ENCODE measurements at places on chromosomes 4 and X.

- H3K27ac ChIP-seq = no peak overlapping the region
- no peaks in the 10 kb centered on the region for H3K4me1 ChIP-seq
- H3K36me3 ChIP-seq = no peaks in the 10 kb centered on the region
- no peak overlapping the region for H3K4me3 ChIP-seq
- no peaks in the 10 kb centered on the region for H3K27me3 ChIP-seq
Measured at GRCh38 chr4:161926033-161926828, 237.6 kb downstream of the FSTL5 start.

DNA sequence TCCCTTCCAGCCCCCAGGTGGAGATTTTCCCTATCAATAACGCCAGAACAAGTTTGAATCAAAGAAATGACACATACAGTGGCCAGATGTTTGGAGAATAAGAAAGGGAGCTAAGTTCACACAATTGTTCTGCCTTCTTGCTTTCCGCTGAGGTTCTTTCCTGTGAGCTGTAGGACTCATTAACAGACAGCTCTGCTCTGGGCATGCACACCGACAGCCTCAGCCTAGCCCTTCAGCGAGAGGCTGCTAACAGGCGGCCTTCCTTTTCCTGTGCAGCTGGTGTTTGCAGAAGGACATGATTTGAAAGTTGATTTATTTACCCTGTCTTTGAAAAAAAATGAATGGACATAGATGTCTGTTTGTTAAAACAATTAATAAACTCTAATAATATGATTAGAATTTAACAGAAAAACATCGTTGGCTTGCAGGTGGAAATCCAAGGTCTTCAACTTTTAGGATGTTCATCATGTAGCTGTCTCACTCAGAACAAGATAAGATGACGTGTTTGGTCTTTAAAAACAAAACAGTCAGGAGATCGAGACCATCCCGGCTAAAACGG is 183.3 kb downstream of the KDR start:
- H3K27me3 ChIP-seq = no peaks in the 10 kb centered on the region
- H3K4me1 ChIP-seq = no peaks in the 10 kb centered on the region
- H3K27ac ChIP-seq = no peak overlapping the region
- no peak overlapping the region for H3K4me3 ChIP-seq

DNA sequence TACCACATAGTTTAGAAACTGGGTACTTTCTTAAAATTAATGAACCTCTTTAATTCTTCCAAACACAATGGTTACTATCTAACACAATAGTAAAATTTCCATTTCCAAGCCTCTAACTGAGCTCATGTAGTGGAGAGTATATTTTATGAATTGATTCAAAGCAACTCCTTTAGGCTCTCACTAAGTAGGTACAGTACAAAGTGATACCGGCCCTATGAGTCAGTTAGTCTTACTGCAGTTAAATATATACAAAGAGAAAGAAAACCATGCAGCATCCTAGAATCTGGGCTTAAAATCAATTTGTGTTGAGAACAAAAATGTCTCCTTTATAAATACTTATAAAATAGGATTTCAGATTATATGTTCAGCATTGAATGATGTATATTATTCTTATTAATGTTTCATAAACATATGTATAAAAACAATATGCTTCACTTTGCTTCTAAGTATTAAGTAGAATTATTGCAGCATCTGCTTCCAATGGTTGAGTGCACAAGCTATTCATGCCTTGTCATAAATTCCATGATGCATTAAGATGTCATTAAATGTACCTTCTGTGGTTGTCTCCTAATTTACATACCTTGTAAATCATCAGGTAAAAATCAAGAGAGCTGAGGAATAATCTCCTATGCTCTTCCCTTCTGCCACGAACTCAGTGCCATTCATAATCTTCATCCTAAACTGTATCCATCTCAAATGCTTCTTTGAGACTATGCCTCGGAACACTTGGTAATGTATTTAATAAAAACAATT is 1037.8 kb downstream of the STPG2 start:
- H3K4me1 ChIP-seq = no peaks in the 10 kb centered on the region
- no peaks in the 10 kb centered on the region for H3K27me3 ChIP-seq
- H3K27ac ChIP-seq = no peak overlapping the region
- H3K4me3 ChIP-seq = no peak overlapping the region
- DNase-seq = no peak
- H3K36me3 ChIP-seq = no peaks in the 10 kb centered on the region

DNA sequence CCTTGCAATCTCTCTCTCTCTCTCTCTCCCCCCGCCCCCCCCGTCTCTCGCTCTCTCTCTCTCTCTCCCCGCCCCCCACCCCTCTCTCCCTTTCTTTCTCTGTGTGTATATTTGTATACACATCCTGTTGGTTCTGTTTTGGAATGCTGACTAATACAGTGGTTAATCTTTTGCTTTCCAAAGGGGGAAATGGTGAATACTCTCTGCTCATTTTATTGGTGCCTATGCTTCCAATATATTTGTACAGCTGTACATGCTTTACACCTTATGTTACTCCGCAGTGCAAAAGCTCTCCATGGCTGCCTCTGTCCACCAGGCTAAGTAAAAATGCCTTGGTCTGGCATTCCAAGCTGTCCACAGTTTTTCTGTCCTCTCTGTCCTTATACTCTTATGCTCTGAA is 158.8 kb downstream of the RBMX2 start:
- no peak overlapping the region for H3K4me3 ChIP-seq
- H3K4me1 ChIP-seq = no peaks in the 10 kb centered on the region
- no peak for DNase-seq
- no peaks in the 10 kb centered on the region for H3K27me3 ChIP-seq
- no peak overlapping the region for H3K27ac ChIP-seq
- no peaks in the 10 kb centered on the region for H3K36me3 ChIP-seq

DNA sequence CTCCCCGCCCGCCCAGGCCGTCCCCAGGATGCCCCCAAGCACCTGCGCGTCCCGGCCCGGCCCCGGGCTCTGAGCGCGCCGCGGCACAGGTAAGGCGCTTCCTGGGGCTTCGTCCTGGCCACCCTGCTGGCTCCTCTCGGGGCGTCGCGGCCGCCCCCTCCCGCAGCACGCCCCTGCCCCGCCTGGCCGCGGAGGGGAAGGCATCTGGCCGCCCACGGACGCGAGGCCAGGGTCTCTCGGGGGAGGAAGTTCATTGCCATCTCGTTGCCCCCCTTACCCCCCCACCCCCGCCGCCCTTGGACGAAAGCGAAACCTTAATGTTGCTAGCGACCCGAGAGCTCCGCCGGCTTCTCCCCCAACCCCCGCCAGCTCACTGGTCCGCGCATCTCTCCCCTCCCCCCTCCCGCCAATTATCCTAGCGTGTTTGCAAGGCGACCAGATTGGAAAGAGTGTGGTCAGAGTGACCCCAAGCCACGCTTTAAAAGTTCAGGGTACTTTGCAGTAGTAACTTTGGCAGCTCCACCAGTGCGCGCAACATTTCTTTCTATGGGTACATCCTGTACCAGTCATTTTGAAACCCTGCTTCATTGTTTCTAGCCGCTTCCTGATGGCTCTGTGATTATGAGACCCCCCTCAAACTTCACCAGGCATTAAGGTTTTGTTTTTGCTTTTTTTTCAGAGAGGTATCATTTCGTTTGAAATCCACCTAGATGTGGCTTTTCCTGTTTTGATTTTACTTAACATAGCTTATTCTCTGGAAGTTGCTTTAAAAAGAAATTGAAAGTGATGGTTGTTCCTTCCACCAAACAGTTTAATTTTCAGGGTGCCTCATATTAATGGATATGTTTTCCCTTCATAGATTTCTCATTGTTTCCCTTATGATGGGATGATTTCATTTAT is 626 bp downstream of the TBC1D1 start:
- peaks cover 37% of the 10 kb centered on the region for H3K4me1 ChIP-seq
- H3K4me3 ChIP-seq = peak overlapping the region; percentile 76
- no peaks in the 10 kb centered on the region for H3K36me3 ChIP-seq
- H3K27me3 ChIP-seq = peaks cover 3% of the 10 kb centered on the region
- DNase-seq = no peak
- peak overlapping the region; percentile 46 for H3K27ac ChIP-seq

DNA sequence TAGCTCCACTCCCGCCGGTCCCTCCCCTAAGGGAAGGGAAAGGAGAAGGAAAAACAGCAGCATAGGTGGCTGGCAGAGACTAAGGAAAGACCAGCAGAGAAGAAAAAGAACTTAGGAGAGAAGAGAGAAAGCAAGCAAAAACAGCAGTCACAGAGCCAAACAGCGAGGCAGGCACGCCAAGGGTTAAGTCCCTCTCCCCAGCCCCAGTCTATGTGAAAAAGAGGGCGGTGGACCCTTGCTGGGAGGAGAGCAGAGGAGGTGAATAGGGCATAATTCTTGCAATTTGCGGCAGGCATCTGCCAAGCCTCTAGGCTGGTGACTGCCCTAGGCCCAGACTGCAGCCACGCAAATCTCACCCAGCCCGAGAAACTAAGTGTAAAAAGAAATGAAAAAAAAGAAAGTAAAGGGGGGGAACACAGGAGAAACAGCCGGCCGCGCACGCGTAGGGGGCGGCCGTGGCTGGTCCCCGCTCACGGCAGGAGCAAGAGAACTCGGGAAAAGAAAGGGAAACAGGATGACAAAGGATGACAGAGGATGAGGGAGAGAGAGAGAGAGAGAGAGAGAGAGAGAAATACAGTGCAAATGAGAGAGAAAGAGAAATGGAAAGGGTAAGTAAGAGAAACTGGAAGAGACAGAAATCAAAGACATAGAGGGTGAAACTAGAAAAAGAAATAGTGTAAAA is 48.6 kb downstream of the MAGEA9 start:
- H3K4me3 ChIP-seq = peak overlapping the region; percentile 22
- DNase-seq = no peak
- no peaks in the 10 kb centered on the region for H3K36me3 ChIP-seq
- H3K27ac ChIP-seq = no peak overlapping the region
- H3K27me3 ChIP-seq = no peaks in the 10 kb centered on the region

- no peaks in the 10 kb centered on the region for H3K36me3 ChIP-seq
- H3K4me3 ChIP-seq = no peak overlapping the region
- no peak overlapping the region for H3K27ac ChIP-seq
- no peaks in the 10 kb centered on the region for H3K27me3 ChIP-seq
Measured at GRCh38 chr4:152690706-152691651, 11.2 kb upstream of the TMEM154 start.

- no peak overlapping the region for H3K27ac ChIP-seq
- H3K4me1 ChIP-seq = no peaks in the 10 kb centered on the region
- no peaks in the 10 kb centered on the region for H3K36me3 ChIP-seq
- H3K4me3 ChIP-seq = no peak overlapping the region
Measured at GRCh38 chr4:94345969-94346368, 3.3 kb upstream of the HPGDS start.

GRCh38 chr4:140237616-140238350 is 83.8 kb upstream of the MAML3 start:
- H3K4me3 ChIP-seq = peak overlapping the region; percentile 19
- H3K27me3 ChIP-seq = no peaks in the 10 kb centered on the region
- H3K27ac ChIP-seq = peak overlapping the region; percentile 84
- H3K36me3 ChIP-seq = no peaks in the 10 kb centered on the region
- peak; percentile 85 for DNase-seq

DNA sequence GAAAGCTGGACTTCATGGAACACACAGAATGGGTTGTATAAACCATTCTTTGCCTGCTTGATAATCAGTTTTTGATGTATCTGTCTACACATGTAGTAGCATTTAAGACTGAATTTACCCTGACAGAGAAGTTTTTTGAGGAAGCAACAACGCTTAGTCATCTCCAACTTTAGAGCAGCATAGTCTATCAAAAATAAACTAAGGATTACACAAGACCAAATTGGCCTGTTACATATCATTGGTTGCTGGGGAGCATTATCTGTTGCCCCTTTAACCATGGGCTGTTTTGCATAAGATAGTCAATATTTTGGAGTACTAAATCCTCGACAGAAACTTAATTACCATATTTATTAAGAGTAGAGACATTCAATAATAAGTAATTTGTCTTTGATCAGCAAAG is 347.4 kb downstream of the FAM47B start:
- H3K4me3 ChIP-seq = no peak overlapping the region
- no peaks in the 10 kb centered on the region for H3K27me3 ChIP-seq
- no peak overlapping the region for H3K27ac ChIP-seq
- no peaks in the 10 kb centered on the region for H3K4me1 ChIP-seq
- H3K36me3 ChIP-seq = no peaks in the 10 kb centered on the region
- no peak for DNase-seq

- no peak overlapping the region for H3K27ac ChIP-seq
- no peak overlapping the region for H3K4me3 ChIP-seq
- no peak for DNase-seq
- H3K36me3 ChIP-seq = no peaks in the 10 kb centered on the region
Measured at GRCh38 chrX:76159453-76159852, 13.4 kb upstream of the PBDC1 start.

Measured in suprapubic skin (tissue), 4 donors.